ENCODE measurements at places on chromosomes 6 and 20.

DNA sequence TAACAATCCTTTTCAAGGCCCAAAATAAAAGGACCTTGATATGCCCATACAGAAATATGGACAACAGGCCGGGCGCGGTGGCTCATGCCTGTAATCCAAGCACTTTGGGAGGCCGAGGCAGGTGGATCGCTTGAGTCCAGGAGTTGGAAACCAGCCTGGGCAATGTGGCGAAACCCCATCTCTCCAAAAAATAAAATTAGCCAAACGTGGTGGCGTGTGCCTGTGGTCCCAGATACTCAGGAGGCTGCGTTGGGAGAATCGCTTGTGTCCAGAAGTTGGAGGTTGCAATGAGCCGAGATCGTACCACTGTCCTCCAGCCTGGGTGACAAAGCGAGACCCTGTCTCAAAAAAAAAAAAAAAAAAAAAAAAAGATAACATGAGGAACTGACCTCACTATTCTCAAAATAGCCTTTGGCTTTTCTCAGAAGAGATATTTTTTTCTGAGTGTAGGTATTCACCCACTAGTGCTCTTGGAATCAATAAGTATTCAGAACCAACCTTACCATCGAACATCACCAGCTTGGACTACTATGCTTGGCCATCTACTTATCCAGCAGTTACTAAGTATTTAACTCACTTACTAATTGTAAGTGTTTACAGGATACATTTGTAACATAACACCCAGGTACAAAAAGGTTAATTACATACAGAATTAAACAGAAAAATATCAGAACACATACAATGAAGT lies 99.2 kb downstream of the OR2B2 start:
- no peak for DNase-seq

DNA sequence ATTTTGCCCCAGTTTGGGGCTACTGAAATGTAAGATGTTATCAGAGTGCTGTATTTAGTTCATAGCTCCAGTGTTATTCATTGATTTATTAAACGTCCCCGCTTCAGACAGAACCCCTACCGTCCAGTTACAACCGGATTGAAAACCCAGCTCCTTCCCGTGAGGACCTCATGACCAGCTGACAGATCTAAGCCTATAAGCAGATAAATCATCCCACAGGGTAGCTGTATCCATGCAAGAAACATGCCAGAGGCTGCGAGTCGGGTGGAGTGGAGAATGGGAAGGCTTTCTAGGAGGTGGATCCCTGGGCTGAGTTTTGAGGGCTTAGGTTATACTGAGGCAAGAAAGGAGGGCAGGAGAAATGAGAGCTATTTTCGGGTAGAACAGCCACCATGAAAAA lies 260.0 kb downstream of the ARID1B start:
- DNase-seq, result no peak

DNA sequence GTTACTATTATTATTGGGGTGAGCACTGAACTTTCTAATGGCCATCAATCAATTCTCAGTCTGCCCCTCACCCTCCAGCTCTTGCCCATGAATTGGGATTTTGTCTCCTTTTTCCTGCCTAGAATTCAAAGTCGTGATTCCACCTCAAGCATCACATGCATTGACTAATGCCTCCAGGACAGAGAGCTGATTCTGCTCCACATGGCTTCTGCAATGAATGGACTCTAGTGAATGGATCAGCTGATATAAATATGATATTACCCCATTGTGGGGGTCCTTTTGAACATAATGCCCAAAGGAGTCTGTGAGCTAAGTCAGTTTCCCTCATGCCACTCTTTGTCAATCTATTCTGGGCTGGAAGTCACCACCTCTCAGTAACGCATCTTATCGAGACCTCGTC lies 126.4 kb downstream of the OPN5 start:
- DNase-seq, result no peak

- DNase-seq, result no peak
These were observed 328.1 kb upstream of the ARID1B start for GRCh38 chr6:156449128-156449527.

DNA sequence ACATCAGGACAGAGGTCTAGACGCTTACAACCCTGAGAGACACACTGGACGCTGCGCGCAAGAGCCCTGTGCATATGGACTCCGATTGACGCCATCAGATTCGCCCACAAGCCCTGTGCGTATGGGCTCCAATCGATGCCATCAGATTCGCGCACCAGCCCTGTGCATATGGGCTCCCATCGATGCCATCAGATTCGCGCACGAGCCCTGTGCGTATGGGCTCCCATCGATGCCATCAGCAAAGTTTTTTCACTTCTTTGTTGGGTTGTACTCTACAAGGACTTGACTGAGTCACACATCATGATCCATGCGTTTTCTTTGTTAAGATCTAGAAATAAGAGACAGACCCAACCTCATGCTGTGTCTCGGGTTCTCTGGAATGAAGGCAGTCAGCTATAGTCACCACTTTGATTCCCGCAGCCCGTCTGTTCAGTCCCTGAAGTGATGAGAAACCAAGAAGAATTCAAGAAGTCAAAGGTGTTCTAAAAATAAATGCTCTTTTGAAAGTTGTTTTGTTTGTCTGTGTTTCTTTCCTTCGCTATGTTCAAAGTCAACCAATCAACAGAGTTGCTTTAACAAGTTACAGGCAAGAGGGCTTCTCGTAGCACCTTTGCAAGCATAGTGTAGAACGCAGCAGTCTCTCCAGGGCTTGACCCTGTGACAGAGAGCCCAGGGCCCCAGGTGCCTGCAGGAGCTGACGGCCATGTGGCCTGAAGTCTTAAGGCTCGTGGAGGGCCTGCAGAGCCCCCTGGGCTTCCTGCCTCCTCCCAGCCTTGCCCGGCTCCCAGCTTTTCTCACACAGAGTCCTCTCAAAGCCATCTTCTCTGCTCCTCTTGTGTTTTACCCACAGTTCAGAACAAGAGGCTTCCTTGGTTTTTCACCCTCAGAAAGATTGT lies 7.9 kb downstream of the RPS6KA2 start:
- DNase-seq, result no peak

- DNase-seq, result no peak
These were observed 13.5 kb downstream of the THBS2 start for GRCh38 chr6:169240125-169240524.

DNA sequence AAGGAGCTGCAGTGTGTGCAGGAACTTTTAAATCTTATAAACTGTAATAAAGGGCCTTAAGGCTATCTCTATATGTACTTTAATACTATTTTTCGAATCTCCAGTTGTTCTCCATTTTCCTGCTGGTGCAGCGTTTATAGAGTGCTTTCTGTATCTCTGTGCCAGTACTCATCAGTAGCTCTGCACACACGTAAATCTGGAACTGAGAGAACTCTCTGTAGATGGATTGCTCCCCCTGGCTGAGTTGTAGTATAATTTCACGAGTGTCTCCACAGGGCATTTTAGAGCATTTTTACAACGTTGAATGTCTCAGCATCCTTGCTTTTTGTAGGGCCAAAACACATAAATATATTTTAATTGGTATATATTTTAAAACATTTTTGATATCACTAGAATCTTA lies 256.5 kb downstream of the TRDN start:
- peak; percentile 5 for DNase-seq

- DNase-seq, result no peak
These were observed 11.4 kb upstream of the FAM83B start for GRCh38 chr6:54835176-54835575.

DNA sequence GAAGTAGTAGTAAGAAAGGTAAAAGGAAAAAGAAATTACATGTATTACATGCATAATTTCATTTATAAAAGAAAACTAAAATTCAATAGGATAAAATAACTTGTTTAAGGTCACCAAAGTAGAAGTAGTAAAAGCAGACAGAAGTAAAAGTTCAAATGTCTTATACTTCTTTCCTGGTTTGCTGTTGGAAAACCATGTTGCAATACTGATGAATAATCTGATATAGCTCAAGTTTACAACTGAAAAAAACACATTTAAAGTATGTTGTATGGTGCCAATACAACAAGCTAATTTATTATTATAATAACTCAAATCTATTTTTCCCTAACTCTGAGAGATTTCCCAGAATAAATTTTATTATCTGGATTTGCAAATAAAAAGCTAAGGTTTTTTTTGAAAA lies 78.3 kb downstream of the PHIP start:
- no peak for DNase-seq

DNA sequence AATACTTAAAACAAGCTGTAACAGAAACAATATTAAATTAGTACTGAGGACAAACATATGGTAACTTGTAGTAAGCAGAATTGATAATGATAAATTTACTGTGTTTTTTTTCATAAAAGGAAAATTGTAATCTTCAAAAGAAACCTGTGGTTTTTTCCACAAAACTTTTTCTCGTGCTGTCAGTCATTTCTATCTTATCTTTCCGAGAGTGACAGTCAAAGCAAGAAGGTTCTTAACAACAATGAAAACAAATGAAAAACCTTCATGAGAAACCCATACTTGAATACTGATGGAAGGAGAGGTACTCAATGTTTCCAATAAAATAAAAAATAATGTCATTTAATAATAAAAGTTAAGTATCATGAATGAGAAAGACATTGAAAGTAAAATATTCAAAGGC lies 174.0 kb downstream of the TBC1D32 start:
- DNase-seq, result no peak

DNA sequence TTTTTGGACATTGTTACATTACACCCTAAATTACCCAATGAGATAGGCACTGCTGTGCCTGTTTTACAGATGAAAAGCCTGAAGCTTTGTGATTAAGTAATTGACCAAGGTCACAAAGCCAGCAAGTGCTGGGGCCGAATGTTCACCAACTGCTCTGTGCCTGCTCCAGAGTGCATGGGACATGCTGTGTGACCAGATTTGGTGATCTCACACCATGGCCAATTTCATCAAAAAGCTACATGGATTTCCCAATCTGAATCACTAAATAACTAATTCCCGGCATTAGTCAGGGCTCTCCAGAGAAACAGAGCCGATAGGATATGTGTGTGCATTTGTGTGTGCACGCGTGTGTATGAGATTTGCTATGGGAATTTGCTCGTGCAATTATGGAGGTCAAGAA lies 228.3 kb upstream of the ECI2 start:
- DNase-seq, result no peak

DNA sequence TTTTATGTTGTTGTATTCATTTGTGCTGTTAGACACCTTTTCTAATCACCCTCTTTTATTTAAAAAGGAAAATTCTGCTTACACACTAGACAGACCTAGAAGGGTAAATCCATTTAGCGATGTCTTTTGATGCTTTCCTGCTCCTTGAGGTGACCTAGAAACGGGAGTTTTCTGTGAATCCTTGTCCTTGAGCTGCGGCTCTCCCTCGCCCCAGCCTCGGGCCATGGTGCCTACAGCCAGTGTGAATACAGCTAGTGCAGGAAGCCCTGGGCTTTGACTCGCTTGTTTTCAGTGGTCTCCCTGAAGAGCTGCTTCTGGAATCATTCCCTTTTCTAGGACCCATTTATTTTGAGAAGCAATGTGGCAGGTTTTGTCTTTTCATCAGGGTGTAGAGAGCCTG lies 17.6 kb upstream of the ADRM1 start:
- no peak for DNase-seq

- peak; percentile 90 for DNase-seq
These were observed 51.8 kb downstream of the SSR1 start for GRCh38 chr6:7261032-7261841.

GRCh38 chr6:111832833-111833418 lies 40.3 kb downstream of the FYN start:
- DNase-seq, result no peak

- no peak for DNase-seq
These were observed 52.5 kb downstream of the BCAS1 start for GRCh38 chr20:54017846-54018245.

GRCh38 chr6:15773806-15774410 lies 111.1 kb upstream of the DTNBP1 start:
- DNase-seq, result no peak

- DNase-seq, result no peak
These were observed 802 bp upstream of the FERMT1 start for GRCh38 chr20:6123649-6124014.

DNA sequence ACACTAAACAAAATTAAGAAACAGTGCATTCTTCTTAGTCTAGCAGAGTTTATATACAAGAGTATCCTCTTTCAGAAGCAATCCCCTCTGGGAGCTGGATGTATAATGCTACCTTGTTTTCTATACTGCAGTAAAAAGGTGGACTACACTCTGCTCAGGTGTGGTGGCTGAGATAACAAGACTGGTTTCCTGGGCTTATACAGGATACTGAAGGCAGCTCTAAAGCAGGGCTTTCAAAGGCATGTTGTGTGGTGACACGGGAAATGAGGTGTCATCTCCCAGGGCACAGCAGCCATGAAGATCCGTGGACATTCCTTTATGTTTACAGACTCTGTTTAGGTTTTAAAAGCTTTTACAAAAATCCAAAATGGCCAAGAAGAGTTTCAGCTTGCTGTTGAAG lies 136.7 kb downstream of the MAP3K4 start:
- DNase-seq, result no peak

DNA sequence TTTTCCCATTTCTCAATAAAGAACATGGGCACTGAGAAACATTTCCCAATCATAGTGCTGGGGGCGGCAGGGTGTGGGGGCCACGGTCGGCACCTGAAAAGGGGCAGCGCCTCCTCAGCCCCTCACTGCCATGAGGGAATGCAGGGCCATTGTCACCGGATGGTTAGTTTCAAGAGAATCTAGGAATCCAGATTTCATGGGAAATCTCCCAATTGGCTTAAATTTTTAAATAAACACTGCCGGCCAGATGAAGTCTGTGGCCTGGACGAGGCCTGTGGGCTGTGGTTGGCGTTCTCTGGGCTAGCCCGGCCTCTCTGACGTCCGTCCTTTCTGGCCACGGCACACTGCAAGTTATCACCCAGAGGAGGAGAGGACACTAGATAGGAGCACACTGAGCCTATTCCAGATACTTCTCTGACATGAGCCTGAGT lies 25.6 kb downstream of the MANBAL start:
- DNase-seq, result peak; percentile 81

DNA sequence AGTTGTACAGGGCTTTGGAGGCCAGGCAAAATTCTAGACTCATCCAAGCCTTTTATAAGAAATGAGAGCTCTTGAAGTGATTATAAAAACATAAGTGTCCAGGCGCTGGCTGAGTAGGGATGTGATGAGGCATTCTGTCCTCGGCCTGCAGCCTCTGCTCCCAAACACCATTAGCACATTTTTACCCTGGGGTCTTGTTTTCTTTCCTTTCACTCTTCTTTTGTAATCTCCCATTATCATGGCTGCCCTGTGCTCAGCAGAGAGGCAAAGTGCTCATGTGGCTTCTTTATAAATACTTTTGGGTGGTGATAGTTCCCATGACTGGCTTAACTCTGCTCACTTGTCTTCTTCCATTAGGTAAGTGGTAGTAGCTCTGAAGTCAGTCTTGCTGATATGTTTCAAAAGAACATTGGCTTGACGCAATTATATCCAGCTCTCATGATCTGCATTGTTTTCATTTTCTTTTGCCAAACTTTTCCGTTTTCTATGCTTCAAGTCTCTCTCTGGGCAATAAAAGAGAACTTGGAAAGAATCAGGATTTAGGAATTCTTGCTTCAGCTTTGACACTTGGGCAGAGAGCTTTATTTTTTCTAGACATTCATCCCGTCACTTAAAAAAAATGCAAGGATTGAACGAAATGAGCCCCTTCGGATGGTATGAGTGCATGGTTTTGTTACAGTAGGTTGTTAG lies 61.1 kb downstream of the CAP2 start:
- DNase-seq, result no peak

DNA sequence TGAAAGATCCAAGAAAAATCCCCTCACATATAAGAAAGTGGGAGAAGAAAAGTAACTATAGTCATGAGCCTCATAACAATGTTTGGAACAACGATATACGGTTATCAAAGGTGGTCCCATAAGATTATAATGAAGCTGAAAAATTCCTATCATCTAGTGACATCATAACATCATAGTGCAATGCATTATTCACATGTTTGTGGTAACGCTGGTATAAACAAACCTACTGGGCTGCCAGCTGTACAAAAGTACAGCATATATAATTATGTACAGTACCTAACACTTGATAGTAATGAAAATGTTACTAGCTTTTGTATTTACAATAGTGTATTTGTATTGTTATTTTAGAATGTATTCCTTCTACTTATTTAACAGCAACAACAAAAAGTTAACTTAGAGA lies 240.7 kb downstream of the RNGTT start:
- DNase-seq, result no peak

Measured in SK-N-SH (cell line).